Ecto neural progenitor cell (in vitro differentiated cells): ENCODE measurements at places on chromosomes 16 and 17.

GRCh38 chr16:57805176-57805575 is 2.9 kb upstream of the KIFC3 start:
- DNase-seq: no peak

DNA sequence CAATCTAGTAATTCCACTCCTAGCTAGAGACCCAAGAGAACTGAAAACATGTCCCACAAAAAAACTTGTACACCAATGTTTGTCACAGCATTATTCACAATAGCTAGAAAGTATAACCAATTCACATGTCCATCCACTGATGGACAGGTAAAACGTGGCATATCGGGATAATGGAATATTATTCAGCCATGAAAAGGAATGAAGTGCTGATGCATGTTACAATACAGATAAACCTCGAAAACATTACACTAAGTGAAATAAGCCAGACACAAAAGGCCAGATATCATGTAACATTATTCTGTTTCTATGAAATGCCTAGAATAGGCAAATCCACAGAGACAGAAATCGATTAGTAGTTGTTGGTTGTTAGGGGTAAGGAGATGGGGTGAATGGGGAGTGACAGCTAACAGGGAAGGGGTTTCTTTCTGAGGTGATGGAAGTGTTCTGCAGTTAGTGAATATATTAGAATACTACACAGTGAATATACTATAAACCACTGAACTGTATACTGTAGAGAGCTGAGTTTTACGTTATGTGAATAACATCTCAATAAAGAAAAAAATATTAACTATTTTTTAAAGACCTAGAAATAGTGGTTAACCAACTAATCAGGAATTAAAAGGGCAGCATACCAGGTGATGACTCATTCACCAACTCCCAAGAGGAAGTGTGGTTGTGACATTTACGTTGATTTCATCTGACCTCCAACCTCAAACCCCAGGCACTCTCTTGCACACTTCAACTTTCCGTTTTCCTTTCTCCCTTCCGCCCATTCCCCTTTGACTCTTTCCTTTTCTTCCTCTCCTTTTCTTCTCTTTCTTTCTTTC is 48.6 kb downstream of the GAS7 start:
- no peak for DNase-seq

DNA sequence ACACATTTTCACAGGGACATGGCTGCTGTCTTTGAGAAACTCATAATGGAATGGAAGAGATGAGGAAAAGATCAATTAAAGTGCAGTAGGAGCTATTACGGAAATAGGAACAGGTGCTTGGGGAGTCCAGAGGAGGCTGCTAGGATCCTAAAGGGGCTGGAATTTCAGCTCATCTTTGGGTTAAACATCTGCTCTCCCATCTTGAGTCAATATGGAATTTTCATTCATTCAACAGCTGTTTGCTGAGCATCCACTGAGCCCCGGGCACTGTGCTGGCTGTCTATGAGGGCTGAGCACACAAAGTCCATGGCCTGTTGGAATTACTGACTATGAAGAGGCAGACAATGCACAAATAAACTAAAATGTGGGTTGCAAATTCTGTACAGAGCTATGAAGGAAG is 47.9 kb downstream of the ASIC2 start:
- DNase-seq: no peak

DNA sequence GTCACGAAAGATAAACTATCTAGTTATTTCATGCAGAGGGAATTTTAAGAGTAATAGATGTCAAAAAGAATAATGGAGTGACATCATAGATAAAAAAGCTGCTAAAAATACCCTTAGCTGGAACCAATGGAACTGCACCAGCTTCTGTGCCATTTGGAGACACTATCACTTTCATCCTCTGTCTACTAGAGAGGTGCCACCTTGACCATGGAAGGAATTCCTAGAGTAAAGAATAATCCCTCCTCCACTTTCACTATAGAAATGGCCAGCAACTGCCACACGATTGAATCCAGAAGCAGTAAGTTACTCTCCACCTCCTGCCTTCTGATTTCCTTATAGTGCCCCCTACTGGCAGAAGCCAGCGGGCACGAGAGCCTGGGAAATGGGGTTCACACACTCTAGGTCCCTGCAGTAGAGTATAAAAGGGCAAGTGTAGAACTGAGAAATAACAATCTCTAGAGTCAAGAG is 2.8 kb upstream of the ALDH3A2 start:
- peak; percentile 73 for DNase-seq

GRCh38 chr16:86497551-86498021 is 12.7 kb upstream of the FOXF1 start:
- DNase-seq: peak; percentile 79

GRCh38 chr17:8944748-8945147 is 20.8 kb downstream of the PIK3R5 start:
- no peak for DNase-seq

DNA sequence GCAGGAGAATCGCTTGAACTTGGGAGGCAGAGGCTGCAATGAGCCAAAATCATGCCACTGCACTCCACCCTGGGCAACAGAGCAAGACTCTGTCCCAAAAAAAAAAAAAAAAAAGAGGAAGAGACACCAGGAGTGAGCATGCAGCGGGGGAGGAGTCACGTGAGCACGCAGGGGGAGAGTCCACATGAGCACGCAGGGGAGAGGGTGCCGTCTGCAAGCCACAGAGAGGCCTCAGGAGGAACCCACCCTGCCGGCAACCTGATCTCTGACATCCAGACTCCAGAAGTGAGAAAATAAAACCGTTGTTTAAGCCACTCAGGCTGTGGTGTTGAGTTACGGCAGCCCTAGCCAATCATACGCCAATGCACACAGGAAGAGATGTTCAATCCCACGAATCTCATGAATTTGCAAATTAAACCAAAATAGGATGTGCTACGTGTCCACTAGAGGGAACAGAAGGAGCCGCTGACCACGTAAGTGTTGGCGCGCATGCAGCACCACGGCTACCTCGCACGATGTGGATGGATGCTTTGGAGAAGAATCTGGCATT is 42.2 kb downstream of the CCDC57 start:
- DNase-seq: no peak

DNA sequence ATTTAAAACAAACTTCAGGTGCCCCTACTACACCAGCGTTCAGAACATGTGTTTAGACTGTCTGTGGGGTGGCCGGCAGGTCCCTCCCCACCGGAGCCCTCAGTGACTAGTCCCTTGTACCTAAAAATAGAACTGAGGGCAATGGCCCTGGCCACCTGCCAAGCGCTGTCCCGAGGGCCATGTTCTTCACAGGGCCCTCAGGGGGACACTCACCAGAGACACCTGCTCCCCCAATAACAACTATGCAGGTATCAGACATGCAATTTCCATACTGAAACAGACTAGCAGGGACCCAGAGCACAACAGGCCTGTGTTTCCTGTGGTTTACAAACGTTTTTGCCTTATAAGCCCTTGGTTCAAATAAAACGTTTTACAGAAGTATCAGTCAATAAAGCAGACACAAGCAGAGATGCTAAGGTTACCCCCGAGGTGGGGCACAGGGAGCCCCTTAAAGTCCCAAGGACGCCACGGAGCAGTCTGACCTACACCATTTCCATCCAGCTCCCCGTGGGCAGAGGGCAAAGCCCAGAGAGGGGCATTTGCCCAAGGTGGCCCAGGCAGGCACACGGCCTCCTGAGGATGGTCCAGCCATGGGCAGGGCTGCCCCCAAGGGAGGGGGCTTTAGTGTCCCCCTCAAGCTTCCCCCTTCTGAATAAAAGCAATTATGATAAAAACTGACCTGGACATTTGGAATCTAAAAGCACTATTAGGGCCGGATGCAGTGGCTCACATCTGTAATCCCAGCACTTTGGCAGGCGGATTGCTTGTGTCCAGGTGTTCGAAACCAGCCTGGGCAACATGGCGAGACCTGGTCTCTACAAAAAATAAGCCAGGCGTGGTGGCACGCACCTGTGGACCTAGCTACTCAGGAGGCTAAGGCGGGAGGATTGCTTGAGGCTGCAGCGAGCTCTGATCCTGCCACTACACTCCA is 896 bp upstream of the MYLK3 start:
- no peak for DNase-seq

DNA sequence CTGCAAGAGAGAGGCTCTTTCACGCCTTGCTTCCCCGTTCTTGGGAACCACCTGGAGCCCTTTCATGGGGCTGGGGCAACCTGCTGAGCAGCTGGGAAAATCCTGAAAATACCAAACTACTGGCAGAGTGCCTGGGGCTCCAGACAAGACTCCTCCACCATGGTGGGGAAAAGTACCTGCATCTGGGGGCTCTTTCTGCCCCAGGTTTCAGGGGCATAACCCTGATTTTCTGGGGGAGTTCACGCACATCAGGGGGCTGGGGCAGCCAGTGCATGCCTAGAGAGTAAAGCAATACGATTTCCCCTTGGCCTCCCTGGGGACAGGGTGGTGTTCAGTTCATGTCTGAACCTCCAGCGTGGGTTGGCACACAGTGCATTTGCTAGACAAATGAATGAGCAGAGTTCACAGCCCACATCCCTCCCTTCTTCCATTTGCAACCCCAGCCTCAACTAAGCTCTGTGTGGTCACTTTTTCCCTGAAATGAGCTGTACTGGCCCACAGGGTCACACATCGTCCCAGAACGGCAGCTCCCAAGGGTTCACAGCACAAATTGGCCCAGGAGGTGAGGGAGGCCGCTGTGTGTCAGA is 5.2 kb upstream of the CDC42EP4 start:
- DNase-seq: no peak

DNA sequence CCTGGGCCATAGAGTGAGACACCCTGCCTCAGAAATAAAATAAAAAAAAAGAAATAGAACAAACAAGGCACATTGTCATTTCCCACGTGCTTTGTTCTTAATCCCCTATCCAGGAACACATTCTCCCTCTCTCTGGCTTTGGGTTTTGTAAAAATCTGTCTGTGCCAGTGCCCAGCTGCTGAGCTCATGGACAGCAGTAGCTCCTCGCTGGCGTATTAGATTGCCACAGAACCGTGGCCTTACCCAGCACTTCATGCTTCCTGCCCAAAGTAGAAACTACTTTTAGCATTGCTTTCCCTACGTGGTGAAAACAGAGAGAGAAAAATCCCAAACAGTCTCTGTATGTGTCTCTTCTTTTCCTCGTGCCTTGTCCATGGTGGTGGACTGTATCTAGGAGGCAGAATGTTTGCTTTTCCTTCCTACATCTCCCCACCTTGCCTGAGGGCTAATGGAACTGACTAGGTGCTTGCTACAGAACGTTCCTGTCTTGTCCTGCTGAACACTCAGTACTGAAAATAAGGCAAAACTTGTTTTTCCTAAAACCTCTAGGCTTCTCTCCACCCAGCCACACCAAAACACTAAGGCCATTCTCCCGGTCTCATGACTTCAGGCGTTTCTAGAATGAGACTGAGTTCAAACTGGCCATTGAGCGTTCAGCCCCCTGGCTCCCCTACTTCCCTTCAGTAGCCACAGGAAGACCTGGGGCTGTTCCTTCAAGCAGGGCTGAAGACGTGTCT is 26.1 kb downstream of the MNT start:
- DNase-seq: no peak

- DNase-seq: no peak
These were observed 1002.9 kb downstream of the KCNJ18 start for GRCh38 chr17:22695228-22695619.

- no peak for DNase-seq
These were observed 86.2 kb downstream of the ABCC6 start for GRCh38 chr16:16137110-16137509.

DNA sequence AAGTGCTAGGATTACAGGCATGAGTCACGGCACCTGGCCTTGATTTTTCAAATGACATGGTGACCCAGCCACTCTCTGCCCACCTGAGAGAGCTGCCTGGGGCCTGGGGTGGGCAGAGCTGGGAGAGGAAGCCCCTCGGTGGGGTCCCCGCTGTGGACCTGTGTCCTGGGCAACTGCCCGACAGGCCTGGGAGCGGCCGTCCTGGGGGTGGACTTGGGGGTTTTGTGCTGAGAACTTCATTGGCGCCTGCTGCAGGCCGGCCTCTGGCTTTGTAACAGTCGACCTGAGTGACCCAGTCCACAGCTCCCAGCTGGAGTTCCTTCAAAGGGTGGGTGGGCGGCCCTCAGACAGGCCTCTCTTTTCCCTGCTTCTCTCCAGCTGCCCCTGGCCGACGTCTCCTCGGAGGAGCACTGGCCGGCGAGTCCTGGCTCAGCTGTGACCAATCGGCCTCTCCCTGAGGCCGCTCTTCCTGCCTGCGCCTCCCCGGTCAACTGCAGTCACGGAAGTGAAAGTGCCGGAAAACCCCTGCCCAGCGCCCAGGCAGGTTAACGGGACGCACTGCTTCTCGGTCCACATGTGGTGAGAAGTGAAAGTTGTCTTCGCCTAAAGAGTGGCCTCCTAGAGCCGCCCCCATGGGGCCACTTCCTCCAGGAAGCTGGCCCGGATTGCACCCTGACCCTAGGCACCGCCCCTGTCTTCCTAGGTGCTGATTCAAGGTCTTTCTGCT is 5.5 kb downstream of the CBFA2T3 start:
- DNase-seq: no peak

- no peak for DNase-seq
These were observed 4.6 kb downstream of the PIEZO1 start for GRCh38 chr16:88780142-88781062.

DNA sequence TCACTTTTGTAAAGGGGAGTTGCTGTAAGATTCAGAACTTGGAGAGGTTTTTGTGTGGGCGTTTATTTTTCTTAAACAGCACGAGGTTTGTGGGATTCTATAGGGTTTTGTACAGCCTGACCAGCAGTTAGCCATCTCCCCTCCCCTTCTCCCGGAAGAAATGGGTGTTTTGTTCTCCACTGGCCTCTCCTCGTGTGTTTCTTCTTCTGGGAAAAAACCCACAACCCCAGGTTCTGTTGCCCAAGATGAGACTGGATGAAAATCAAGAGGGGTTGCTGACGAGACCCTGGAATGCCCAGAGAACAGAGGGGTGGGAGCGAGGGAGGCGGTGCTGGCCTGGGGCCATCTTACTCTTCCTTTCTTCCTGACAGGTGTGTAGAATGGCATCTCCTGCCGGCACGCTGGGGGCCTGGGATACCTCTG is 186.1 kb downstream of the MSI2 start:
- no peak for DNase-seq
